ENCODE measurements at places on chromosomes 5 and 9. TPM values are rescaled to one million over a fixed set of nuclear protein-coding genes. Genes with fewer than 3 reads are reported as not detected.

Gene CCIN
- polyA plus RNA-seq: 0.33 TPM

DNA sequence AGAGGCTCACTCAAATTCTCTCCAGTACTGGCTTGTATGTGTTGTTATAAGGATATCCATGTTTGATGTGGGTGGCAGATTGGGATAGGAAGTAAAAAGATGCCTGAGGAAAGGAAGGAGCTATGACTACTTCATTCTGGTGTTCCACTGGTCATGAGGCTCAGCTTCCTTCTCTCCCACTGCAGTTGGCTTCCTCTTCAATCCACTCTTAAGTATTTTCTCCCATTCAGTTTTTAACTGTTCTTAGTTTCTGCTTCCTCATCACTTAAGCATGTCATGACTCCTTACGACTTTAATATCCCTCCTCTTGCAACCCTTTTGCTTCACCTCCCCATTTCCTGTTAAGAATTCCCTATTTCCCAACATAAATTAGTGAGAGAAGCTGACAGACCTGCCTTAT is 81.1 kb downstream of the PJA2 start:
- DNase-seq: no peak

GRCh38 chr9:131668057-131668438 is 71.8 kb downstream of the RAPGEF1 start:
- DNase-seq: no peak

GRCh38 chr9:85676790-85677189 is 65.0 kb downstream of the AGTPBP1 start:
- no peak for DNase-seq

Gene NMUR2
- not detected for polyA plus RNA-seq

Gene TMC1
- polyA plus RNA-seq: 0.12 TPM

DNA sequence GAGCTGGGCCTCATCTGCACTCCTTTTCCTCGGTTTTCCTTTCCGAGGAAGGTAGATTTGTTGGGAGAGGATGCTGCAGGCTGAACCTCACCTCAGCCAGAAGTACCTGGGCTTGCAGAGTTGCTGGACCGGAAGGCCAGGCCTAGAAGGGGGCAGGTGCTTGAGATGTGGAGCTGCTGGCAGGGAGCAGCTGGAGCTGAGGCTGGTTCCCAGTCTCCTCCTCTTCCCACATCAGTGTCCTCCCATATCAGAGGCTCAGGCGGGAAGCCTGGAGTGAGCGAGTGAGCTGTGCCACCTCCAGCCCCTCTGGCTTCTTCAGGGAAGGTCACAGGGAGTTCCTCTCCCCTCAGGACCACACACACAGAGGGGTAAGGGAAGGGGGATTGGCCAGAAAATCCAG is 259.4 kb downstream of the GADD45G start:
- no peak for DNase-seq

DNA sequence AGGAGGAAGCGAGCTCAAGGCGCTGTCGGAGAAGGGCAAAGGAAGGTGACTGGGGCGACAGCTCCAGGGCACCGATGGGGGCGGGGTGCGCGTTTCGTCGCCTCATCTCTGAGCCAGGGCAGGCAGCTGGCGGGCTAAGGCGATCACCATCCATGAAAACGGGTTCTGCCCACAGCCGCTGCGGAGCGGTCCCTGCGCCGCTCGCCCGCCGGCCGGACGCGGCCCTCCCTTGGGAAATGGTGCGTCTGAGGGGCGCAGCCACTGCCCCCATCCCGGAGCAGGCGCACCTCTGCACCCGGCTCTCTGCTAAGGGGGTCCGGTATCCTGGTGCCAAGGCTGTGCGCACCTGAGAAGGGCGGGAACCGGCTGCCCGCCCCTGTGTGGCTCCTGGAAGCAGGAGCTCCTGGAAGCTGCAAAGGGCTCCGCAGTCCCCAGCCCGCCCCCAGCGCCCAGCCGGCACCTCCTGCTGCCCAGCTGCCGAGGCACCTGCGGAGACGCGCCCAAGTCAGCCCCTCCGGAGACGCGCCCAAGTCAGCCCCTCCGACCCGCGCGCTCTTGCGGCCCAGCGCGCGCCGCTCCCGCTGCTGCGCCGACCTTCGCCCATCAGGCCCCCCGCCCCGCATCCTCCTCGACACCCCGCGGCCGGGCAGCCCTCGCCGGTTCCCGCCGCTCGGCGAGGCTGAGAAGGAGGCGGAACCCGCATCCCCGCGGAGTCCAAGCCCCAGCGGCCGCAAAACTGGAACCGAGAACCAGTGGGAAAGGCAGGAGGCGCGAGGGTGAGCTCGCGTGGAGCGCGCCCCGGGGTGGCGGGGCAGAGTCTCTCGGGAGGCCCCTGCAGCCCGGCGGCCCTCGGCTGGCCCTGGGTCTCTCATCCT is 757 bp downstream of the ANKRD34B start:
- no peak for DNase-seq

DNA sequence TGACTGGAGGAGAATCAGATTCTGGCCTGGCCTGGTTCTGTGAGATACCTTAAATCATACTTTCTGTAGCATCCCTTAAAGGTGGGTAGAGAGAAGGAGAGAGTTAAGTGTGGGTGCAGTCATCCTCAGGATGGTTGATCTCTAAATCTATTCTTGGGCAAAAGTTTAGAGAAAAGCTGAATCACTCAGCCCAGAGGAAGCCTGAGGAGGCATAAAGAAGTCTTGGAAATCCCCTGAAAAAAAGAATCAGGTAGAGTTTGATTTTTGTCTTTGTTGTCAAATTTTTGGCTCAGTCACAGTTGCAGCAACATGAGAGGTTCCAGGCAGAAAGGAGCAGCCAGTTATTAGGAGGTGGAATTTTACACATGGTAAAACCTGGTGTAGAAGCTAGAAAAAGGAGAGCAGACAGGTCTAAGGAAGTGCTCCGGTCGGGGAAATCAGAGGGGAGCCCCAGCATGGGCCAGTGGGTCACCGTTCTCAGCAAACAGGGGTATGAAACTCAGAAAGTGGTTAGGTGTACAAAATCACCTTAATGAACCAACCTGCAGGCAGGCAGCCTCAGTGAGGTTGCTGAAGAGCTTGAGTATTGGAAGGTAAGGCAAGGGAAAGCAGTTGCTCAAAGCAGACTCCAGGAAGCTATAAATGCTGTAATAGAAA is 116.2 kb upstream of the CNTLN start:
- no peak for DNase-seq

DNA sequence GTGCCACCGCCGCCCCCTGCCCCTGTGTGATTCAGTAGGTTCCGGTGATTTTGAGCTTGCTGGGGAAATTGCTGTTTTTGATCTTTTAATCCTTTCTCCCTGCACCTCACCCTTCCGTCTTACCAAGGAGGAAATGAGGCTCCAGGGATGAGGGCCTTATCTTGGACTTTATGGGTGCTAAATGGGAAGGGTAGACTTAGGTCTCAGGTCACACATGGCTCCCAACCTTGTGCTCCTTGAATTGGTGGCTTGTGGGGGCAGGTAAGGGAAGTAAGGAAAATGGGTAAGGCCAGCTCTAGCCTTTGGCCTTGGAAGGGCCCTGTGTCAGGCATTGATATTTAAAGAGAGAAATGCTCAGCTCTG is 1.9 kb downstream of the ERGIC1 start:
- no peak for DNase-seq

DNA sequence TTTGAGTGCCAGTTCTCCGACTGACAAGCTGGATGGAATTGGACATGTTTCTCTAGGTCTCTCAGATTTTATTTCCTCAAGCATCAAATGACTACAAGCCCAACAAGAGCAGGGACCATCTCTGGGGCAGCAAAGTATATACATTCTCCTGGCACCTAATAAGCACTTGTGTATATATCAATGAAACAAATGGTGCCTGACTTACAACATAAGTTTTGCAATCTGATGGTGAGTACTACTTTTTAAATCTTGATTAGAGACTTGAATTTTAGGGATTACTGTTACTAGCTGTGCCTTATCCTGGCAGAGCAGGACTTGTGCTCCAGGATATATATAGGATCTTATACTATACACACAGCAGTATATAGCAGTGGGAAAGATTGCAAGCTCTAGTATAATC is 8.8 kb upstream of the ABLIM3 start:
- DNase-seq: no peak

DNA sequence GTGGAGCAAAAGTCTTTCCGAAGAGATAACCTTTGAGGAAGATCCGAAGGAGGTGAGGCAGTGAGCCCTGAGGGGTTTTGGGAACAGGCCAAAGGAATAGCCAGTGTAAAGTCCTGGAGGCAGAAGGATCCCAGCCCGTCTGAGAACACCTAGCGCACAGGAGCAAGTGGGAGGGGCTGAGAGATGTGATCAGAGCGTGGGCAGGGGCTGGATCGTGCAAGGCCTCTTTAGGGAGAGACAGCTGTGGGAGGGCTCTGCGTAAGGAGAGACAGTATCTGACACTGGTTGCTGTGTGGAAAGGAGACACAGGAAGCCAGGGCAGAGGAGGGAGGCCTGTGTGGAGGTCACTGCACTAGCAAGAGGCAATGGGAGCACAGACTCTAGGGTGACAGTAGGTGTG is 68.2 kb downstream of the BARX1 start:
- no peak for DNase-seq

Gene PCDHB14
- 4.5 TPM for polyA plus RNA-seq

DNA sequence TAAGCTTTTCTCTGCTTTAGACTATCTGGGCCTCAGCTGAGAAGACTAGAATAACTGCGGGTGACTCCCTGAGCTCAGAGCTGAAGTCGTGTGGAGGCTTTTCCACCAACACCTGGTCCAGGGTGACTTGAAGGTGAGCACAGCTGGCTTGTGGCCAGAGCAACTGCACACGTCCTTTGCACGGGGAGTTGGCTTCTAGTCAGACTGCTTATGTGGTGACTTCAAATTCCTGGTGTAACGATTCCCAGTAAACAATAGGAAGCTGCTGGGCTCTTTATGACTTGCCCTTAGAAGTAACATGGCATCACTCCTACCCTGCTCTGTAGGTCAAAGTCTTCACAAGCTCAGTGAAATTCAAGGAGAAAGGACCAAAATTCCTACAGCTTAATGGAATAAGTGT is 800.6 kb upstream of the CDH6 start:
- no peak for DNase-seq

Gene STARD4
- polyA plus RNA-seq: 14.4 TPM

GRCh38 chr9:33161589-33162132 is 5.5 kb downstream of the B4GALT1 start:
- no peak for DNase-seq

Gene IRX1
- polyA plus RNA-seq: not detected

Gene ANKRD18B
- polyA plus RNA-seq: 0.35 TPM

- no peak for DNase-seq
These were observed 485.7 kb downstream of the CSNK1G3 start for GRCh38 chr5:123997462-123998215.

- DNase-seq: no peak
These were observed 1977.7 kb upstream of the CDH9 start for GRCh38 chr5:29016067-29016466.

Gene FAXDC2
- 120 TPM for polyA plus RNA-seq

- no peak for DNase-seq
These were observed 347.2 kb downstream of the DMAC1 start for GRCh38 chr9:7452378-7452777.

DNA sequence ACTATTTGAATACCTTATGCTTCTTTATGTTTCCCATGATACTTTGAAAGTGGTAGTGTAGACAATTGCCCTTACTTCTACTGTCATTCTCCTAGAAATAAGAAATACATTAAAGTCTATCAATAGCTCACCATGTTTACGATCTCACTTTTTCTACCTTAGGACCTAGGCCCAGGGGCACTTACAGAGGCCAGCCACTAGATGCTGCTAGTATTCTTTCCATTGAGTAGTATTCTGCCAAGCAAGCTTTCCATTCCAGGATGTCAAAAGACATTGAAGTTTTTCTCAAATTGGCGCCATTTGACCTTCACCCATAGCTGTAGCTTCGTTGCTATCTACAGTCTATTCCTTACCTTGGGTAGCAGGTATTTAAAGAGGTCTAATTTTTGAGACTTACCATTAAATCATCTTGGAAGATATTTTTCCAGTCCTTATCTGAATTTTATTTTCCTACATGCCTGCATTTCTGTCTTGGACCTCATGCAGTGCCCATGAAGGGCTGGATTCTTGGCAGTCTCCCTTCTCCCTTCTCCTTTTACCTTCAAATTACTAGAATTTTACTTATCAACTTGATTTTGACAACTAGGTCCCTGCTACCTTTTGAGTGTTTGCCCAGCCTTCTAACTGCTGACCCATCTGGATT is 246.0 kb upstream of the NUDT12 start:
- DNase-seq: no peak

DNA sequence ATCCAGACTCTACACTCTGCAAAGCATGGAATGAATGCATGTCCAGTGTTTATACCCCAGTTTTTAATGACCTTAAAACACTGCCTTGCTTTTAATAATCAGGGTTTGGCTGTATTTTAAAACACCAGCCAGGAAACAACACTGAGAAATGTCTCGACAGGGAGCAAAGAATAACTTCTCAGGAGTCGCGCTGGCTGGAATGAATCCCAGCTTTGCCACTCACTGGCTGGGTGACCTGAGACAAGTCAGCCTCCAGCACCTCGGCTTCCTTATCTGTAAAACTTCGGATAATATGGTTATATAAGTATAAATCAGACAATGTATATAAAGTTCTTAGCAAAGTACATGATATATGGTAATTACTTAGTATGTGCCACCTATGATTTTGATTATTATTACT is 505.0 kb downstream of the SPOCK1 start:
- DNase-seq: no peak

Gene ADAMTS12
- 5.0 TPM for polyA plus RNA-seq

DNA sequence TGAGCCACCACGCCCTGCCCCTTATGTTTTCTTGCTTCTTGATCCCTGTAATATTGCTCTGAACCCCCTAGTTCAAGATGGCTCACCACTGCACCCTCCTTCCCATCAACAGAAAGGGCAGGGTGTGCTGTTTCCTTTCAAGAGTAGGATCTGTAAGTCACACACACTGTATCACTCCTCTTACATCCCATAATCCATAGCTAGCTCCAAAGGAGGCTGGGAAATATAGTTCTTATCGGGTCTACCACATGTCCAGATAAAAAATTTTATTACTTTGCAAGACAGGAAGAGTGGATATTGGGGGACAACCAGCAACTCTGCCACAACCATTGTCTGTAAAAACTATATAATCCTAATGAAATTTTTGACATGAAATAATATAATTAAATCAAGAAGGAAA is 79.6 kb downstream of the C9orf50 start:
- DNase-seq: no peak

DNA sequence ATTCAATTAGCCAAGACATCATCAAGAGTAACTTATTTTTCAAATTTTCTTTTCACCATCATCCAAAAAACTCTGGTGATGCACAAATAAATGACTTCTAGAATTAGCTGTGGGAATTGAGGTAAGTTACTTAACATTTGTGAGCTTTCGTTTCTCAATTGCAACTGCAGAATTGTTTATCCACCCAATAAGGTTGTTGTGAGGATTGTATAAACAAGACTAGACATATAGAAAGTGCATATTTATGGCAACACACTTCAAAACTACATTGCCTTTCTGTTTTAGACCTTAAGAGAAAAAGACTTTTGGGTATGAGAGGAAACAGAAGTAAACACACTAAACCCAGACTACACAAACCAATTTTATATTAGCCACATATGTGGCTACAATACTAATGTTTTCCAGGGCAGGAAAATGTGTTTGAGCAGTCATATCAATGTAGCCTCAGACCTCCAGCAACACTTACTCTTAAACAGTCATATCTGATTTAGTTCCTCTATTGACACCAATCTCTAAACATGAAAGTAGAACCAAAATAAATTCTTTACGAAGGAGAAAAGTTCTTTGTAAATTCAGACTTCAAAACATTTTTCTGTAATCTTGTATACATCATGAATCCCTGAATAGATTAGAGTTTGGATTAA is 488.0 kb upstream of the CYLC2 start:
- DNase-seq: no peak

- DNase-seq: no peak
These were observed 99.3 kb downstream of the GDNF start for GRCh38 chr5:37740331-37741066.

Data from ovary (tissue), 10 donors.